NCI-H1092 (cell line): ENCODE measurements at places on chromosomes 12 and 14.
A peak's percentile ranks its signal among the peaks of the same experiment; 100 is the strongest.

DNA sequence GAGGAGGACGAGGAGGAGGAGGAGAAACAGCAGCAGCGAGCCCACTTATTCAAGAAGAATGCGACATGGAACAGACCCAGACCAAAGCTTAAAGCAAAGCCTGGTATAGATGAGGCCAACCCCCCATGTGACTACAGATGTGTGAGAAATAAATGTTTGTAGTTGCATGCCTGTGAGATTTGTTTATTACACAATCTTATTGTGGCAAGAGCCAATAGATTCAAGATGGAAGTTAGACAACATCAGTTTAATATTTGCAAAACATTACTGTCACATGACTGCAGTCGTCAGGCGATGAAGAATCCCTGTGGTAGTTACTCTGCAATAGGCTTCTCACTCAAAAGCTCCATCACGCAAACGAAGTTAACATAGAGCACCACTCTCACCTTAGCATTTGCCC lies 17.2 kb upstream of the SLC35F4 start:
- no peak for DNase-seq

DNA sequence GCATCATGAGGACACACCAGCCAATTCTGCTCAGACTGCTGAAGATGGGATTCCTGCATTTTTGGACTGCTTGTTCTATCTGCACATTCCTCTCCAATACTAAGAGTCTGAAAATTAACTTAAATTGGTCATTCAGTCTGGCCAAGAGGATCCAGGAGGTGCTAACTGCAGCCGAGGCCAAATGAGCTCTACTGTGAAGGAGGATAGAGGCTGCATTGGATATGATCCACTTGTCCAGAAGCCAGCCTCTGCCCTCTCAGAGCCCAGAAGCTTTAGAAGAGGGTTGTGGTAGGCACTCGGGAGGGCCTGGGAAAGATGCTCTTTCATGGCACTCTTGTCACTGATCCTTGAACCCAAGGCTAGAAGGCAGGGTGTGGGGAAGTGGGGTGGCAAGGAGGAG lies 37.1 kb upstream of the PLEK2 start:
- no peak for DNase-seq

DNA sequence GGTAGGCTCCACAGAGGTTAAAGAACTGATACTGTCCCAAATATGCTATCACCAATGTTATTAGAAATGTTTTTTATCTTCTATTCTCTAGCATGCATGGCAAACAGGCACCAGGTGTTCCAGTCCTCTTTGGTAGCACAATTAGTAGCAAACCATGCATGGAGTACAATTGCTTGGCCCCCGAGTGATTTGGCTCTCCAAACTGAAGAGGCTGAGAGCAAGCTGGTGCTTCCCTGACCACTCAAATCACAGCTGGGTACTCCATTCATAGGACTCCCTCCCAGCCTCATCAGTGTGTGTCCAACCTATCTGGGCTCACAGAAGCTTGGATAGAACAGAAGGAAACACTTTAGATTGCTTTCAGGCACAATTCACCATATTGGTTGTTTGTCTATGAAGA lies 93.4 kb downstream of the DIO2 start:
- peak; percentile 95 for DNase-seq

- DNase-seq, result peak; percentile 25
Observed at GRCh38 chr12:123055281-123055766, 74.8 kb downstream of the ARL6IP4 start.

DNA sequence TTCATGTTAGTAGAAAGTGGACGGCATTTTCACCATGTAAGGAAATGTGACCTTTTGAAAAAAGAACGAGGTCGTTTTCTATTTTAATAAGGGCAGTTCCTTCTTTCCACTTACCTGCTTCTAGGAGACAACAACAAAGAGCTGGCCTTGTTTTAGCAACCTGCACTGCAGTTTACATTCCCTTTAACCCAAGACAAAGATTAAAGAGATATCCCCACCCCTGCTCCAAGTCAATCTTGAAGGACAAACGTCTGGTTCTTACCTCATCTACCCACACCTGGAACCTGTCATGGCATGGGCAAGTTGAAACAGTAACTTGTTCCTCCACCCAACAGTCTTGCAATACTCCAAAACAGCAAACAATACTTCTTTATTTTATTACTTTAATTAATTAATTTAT lies 32.7 kb downstream of the ZCCHC8 start:
- no peak for DNase-seq

DNA sequence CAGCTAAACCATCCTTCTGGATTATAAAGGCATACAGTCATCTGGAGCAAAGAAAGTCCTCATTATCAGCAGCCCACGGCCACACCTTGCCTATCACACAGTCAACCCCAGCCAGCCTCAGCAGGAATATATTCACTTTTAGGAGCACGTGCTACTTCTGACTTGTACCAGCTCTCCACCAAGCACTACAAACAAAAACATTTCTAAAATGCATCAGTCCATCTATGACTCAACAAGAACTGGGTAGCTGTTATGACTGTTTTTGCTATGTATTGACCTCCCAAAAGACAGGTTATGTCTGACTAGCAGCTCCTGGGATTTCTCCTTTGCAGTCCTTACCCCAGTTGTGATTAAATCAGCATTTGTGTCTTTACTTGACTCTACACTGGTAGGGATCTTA lies 31.2 kb downstream of the NUAK1 start:
- DNase-seq, result no peak

GRCh38 chr14:74685056-74685455 lies 27.8 kb downstream of the AREL1 start:
- no peak for DNase-seq

GRCh38 chr12:14540801-14541462 lies 26.8 kb downstream of the PLBD1 start:
- no peak for DNase-seq

GRCh38 chr14:22003461-22003860 lies 329.8 kb upstream of the OR4E1 start:
- no peak for DNase-seq

DNA sequence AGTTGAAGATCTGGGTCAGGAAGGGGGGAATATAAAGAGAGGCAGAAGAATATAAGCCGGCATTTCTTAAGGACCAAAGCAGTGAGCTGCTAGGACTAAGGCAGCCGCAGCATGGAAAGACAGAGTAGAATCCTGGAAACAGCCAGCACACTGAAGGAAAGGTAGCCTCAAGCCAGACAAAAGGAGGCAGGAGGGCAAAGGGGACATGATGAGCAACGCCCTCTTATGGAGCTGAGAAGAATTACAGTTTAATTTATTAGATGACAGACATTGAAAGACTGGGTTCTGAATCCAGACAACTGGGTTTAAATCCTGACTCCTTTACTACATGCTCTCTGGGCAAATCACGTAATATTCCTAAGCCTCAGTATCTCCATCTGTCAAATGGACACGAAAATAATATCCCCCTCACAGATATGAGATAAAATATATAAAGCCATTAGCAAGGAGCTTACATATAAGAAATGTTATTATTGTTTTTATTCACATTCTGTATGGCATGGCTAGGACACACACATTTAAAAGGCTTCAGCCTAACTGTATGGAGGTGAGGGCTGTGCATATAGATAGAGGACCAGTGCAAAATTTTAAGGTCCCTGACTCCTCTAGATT lies 8.1 kb upstream of the PCED1B start:
- DNase-seq, result peak; percentile 8

DNA sequence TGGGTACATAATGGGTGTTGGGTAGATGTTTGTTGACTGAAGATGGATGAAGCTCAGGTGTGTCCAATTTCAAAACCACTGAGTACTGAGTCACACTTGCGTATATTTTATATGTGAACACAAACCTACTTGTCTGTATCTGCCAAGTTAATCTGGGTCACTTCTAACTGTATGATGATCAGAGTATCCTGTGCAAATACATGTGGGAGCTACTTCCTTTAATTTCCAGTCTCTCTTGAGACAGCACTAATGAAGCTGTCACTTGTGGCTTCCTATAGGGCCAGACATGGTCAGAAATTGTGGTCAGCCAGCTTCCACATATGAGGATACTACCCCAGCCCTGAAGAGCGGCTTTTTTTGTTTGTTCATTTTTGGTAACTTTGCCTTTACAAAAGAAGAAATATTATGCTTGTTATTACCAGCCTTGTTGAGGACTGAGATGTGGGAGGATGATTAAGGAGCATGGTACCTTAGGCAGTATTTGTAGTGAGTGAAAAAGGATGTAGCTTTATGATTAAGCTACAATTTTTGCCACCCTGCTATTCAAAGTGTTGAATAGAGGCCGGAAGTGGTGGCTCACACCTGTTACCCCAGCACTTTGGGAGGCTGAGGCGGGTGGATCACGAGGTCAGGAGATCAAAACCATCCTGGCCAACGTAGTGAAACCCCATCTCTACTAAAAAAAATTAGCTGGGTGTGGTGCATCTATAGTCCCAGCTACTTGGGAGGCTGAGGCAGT lies 32.4 kb downstream of the PLXNC1 start:
- no peak for DNase-seq

DNA sequence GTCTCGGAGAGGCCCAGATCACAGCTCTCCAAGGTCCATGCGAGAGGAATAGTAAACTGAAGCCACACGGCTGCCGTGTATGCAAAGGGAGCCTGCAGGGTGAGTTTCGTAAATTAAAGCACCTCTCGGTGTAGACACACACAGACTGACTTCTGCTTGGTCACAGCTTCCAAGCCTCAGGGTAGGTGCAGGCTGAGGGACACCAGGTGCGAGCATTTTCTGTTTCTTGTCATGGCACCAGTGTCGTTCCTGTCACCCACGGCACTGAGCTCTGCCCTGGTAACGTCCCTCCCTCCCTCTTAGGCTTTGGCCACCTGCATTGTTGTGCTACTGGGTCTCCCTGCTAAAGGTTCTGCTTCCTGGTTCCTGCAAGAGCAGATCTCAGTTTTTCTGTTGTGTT lies 76.2 kb upstream of the DYNC1H1 start:
- DNase-seq, result no peak

GRCh38 chr14:92704036-92704804 lies 44.2 kb downstream of the LGMN start:
- DNase-seq, result no peak

DNA sequence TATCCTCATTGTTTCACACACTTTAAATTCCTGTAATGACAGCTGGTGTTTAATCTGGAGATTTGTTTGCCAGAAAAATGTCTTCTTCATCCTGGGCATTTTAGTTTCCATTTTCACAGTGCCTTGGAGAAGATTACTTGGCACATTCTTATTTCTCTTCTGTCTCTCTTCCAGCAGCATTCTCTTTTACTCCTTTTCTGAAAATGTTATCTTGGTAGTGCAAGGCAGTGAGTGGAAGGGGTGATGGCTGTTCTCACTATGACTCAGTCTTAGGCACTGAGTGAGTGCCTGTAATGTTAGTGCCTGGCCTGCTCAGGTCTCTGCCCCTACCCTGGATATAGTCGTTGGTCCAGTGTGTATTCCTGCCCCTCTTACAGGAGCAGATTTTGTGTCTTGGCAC lies 13.1 kb downstream of the CLECL1 start:
- no peak for DNase-seq

DNA sequence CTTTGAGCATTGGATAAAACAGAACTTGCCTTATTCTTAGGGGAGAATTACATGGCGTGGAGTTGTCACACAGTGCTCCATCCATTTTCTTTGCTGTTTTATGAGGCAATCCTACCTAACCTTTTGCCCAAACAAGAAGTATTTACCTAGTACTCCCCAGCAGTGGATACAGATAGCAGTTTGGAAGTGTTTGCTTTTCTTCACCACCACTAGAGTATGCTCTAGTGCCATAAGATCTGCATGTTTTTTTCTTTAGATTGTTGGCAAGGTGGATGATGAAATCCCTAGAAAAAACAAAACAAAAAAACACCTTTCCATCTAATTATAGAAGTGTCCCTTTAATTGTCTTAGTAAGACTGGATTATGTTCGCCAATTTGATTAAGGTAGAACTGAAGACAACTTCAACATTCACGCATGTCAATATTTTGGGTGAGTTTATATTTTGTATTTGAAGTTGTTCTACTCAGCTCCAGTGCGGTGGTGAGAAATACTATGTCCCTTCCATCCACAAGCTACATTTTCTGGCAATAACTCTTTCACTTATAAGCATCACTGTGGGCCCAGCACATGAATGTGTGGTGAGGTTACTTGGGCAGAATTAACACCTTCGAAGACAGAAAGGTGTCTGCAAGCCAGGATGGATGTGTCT lies 23.6 kb upstream of the TMEM260 start:
- no peak for DNase-seq

DNA sequence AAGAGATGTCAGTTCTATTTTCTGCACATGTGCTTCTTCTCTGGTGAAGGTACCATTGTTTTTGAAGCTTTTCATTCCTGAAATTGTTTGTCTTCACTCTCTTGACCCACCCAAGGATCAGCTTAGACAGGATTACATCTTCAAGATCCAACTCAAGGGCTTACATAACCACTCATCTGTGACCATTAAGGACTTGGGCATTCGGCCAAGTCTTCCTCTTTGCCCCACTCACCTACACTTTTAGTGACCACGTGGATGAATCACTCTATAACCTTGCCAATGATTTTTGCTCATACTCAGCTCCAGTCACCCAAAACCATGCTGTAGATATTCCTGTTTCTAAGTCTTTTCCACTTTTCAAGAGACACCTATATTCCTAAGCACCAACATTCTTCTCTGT lies 36.5 kb upstream of the SSTR1 start:
- DNase-seq, result no peak

DNA sequence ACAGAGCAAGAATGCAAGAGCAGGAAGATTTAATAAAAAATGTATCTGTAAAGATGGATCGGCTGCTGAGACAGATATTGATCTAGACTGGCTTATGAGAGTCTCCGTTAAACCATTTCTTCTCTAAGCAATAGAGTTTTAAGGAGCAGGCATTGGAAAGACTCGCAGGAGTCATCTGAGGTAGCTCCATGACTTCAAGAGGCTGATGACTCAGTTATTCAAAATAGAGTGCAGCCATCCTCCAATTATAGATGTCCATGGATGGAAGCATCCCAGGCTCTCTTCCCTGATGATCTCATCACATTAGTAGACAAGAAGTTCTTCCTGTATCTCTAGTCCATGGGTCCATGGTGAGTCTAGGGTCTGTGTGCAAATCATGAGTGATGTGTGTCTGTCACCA lies 638.3 kb upstream of the TMEM132C start:
- no peak for DNase-seq

DNA sequence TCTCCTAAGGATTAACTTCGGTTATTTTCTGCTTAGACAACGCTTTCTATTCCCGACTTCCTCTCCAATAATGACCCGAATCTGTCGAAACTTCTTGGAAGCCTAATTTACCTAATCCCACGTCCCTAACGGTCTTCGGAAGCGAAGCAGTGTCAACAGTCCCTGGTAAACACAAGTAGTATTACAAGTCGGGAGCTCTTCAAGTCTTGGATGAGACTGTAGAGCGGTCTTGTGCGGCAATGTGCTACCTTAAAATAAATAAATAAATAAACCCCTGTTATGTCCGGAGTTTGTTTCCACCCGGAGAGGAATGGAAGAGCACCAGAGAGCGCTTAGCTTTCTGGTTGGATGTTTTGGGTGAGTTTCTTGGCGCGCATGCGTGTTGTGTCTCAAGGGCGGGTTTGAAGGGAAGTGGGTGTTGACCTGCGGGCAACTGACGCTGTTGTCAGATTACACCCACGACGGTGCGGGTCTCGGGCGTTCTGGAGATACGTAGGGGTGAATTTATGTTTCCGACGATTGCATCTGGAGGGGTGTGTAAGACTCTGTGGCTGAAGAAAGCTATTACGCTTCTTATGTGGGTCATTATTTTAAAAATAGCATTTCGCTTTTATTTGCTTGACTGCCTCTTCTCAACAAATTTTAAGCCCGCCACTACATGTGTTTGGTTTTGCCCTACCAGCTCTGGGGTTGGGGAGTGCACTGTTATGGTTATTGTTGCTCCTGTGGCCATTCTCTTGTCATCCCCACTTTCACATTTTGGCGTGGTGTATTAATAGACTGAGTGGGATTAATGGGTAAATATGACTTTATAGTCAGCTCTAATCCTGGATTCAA lies at the start of the genes KIAA0586 and TIMM9:
Gene KIAA0586 (plus strand): TSS at position 439 of the 837 bp plus-strand sequence. CDS start 546 bp downstream, outside the sequence.
Gene TIMM9 (minus strand): TSS at position 251 of the 837 bp plus-strand sequence. CDS start 15,586 bp downstream, outside the sequence.
- DNase-seq, result peak; percentile 99
